ENCODE measurements at places on chromosomes 11 and 22.

DNA sequence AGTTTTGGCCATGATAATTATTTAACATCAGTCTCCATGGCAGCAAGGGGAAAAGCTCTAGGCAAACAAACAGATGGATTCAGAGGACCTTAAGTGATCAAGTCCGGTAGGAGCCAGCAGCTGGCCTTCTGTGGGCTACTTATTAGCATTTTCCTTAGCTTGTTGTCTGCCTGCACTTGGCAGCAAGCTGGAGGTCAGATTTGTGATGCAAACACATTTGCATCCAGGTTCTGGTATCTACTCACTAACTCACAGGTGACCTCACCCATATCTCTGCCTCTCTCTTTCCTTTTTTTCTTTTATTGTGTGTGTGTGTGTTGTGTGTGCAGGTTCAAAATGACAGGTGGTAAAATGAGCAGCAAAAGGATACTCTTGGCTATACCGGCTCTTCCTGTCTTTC lies 32.3 kb downstream of the ARHGAP42 start:
- no peak for DNase-seq

- DNase-seq, result no peak
Observed at GRCh38 chr11:63901660-63902059, 15.3 kb downstream of the RCOR2 start.

- no peak for DNase-seq
Observed at GRCh38 chr22:22548910-22549309, 10.2 kb downstream of the PRAME start.

GRCh38 chr11:129973068-129973467 lies 29.6 kb downstream of the PRDM10 start:
- DNase-seq, result no peak

- DNase-seq, result no peak
Observed at GRCh38 chr22:33116841-33117547, 58.8 kb upstream of the SYN3 start.

GRCh38 chr11:33262011-33262645 lies 4.9 kb downstream of the HIPK3 start:
- DNase-seq, result peak; percentile 5

GRCh38 chr11:94046796-94047195 lies 25.6 kb downstream of the HEPHL1 start:
- DNase-seq, result no peak

DNA sequence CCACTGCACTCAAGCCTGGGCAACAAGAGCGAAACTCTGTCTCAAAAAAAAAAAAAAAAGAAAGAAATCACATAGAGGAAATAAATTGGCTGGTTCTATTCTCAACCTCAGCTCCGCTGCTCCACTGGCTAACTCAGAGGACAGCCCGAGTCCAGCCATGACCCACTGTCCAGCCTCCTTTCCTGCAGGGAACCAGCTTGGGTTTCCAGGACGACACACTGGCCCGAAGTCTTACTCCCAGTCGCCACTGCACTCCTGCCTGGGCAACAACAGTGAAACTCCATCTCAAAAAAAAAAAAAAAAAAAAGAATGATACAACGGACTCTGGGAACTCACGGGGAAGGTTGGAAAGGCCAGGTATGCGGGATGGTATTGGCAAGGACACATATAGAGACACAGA lies 31.5 kb downstream of the APOL3 start:
- DNase-seq, result no peak

DNA sequence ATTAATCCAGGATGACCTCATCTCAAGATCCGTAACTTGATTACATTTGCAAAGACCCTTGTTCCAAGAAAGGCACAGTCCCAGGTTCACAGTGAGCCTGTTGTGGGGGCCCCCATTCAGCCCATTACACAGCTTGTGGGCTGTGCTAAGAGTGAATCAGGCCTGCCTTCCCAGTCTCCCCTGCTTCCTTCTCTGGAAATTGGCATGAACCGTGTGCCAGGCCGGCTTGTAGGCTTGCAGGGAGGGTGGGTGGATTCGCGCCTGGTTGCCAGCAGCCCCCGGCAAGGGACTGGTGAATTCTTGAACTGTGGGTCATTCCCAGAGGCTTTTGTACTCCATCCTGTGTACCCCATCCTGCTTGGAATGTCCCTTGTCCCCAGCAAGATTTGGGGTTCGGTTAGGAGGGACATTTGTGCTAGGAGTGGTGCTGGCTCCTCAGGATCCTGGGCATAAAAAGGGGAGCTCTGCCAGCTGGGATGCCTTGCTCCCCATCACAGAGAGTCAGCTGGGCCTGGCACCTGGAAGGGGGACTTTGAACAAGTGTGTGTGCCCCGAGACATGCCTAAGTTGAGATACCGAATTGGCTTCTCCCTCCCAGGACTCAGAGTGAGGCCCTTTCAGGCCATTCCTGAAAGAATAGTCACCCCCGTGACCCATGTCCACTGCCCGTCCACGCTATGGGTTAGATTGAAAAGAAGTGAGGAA lies 818.2 kb downstream of the BRD1 start:
- DNase-seq, result no peak

- DNase-seq, result peak; percentile 4
Observed at GRCh38 chr11:37465221-37465620, 867.2 kb upstream of the RAG2 start.

- no peak for DNase-seq
Observed at GRCh38 chr11:122095681-122096262, 20.2 kb downstream of the BLID start.

- DNase-seq, result no peak
Observed at GRCh38 chr11:19753451-19754106, 40.9 kb downstream of the NAV2 start.

- no peak for DNase-seq
Observed at GRCh38 chr11:72668629-72669347, 5.4 kb downstream of the PDE2A start.

- no peak for DNase-seq
Observed at GRCh38 chr22:49736538-49736937, 91.1 kb downstream of the BRD1 start.

- no peak for DNase-seq
Observed at GRCh38 chr11:38667359-38667758, 2069.3 kb upstream of the RAG2 start.

DNA sequence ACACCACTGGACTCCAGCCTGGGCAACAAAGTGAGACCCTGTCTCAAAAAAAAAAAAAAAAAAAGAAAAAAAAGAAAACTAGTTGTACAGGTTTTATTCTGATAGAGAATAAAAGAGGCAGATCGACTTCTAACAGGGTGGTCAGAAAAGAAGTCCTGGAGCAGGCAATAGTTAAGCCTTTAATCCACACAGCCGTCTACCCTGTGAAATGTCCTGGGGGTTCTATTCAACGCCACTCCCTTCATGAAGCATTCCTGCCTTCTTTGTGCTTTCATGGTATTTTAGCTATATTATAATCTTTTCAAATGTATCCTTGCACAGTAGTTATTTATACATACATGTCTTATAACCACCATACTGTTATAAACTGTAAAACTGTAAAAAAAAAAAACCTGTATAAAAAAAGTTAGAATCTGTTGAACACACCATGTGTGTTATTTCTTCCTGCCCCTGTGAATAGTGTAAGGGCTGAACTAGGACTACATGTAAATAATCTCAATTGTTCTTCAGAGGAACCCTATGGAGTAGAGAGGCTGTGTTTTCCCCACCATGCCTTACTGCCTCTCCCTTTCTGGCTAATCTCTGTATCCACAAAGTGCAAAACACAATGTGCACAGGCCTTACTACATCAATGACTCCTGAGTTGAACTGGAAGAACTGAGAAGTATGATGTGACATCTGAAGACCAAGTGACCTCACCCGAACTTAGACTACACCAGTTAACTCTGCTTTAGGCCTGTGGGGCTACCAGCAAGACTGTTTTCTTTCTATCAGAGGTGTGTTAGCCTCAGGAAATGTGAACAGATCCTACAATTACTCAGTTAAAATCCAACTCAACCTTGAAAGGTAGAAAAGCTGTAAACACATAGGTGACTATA lies 25.3 kb downstream of the PRCP start:
- no peak for DNase-seq

DNA sequence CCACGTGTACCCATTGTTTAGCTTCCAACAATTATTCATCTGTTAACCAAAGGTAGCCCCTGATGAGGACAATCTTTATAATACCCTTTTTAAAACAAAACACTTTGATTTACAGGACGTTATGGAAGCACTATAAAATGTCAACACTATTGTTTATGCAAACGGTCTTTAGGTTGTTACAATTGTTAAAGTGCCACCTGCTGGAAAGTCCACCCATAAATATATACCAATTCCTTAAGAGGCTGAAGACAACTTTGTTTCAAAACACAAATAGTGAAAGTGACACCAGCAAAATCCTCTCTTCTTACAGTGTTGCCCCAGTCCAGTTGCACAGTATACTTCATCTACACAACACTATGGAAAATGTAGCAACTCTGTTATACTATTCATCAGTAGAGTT lies 68.9 kb upstream of the SLN start:
- DNase-seq, result no peak

DNA sequence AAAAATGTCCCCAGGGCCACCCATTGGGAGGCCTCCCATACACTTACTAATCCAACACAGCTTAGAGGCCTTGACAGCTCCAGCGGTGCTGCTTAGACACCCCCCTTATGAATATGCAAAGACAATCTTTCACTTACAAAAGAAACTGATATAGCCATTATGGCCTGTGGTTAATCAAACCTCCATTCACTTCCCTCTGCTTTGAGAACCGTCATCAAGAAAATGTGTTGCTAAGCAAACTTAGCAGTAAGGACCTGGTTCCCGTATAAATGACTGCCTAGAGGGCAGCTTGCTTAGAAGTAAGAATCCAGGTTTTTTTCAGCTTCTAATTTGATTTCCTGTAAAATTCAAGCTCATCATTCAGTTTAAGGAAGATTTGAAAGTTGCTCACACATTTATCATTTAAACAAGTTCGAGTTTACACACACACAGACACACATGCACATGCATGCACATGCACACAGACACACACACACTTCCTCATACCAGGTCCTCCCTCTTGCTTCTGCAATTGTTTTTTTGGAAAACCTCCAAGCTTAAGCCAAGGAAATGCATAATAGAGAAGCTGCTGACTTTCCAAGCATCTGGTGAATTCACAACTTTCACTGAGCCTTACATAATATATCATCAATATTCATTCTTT lies 137.7 kb upstream of the BLID start:
- DNase-seq, result no peak

DNA sequence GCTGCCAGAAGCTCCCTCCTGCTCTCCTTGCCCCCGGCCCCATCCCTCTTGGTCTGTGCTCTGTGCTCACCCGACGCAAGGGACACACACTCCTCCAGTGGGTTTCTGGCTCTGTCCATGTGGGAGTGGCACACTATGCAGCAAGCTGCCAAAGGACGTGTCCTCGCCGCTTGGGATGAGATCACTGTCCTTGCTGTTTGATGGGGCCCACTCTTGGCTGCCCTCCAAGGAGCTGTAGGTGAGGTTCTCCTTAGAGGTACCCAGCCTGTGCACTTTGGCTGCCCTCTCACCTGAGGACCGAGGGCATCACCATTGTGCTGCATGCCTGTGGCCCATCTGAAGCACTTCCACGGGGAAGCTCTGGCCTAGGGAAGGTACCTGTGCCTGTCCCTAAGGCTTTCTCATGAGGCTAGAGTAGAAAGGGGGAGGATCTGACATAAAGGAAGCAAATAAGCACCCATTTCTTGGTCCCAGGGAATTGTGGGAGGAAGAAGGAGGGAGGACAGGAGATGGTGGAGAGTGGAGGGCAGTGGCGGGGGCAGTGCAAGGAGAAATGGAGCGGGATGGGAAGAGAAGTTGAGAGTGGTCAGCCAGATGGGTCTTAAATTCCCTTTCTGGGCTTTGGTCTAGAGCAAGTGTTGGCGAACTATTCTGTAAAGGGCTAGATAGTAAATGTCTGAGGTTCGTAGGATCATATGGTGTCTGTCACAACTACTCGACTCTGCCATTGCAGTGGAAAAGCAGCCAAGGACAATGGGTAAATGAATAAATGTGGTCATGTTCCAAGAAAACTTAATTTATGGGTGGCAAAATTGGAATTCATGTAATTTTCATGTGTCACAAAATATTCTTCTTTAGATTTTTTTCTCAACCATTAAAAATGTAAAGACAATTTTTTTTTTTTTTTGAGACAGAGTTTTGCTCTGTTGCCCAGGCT lies 47.0 kb upstream of the AMPD3 start:
- no peak for DNase-seq

GRCh38 chr11:129324533-129325175 lies 51.0 kb upstream of the BARX2 start:
- DNase-seq, result no peak

DNA sequence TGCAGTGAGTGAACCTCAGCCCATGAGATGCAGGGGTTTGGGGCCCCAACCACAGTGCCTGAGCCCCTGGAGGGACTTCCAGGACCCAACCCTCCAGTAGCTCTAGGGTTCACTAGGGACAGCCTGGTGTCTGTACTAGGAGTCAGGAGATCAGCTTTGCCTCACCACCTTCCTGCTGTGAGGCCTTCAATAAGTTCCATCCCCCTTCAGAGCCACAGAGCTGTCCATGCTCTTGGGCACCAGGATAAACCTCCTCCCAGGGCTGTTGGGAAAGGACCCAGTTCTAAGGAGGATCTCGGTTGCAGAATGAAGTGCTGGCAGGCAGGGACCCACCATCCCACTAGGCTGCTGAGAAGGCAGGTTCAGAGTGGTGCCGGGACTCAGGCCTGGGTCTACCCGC lies 9.7 kb downstream of the ARHGEF17 start:
- DNase-seq, result no peak

DNA sequence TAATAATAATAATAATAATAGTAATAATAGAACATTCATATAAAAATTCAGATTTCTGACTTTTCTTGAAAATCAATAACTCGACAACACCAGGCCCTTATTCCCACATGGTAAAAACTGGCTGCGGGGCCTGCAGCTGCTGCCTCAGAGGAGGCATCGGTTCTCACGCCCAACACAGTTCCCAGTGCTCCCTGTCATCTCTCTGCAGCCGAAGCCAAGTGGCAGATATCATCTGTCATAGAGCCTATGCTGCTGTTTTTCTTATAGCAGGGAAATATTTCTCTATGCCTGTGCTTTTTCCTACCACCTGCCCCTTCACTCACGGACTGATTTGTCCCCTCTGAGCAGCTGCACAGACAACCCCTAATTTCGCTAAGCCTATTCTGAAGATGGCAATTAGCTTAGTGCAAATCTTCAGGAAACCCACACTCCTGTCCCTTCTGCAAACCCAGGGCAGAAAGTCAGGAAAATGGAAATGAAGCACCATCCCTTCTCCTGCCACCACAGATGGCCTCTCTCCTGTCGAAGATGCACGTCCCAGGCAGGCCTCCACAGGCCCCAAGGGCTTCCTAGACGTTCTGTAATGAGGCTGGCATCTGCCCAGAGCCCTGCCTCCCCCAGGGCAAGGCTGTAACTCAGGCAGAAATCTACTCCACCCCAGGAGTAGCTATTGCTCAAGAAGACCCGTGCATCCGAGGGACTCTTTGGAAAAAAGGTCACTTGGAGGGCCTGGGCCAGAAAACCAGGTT lies 66.7 kb downstream of the SYN3 start:
- DNase-seq, result peak; percentile 16

GRCh38 chr22:33756508-33756949 lies 163.7 kb downstream of the LARGE1 start:
- no peak for DNase-seq
